Stimulated activated CD8-positive, alpha-beta memory T cell treated with anti-CD3 and anti-CD28 coated beads, Interleukin-4, amount 100 ng/mL, for 48 hours (primary cell): ENCODE measurements at places on chromosomes 7 and 10.

DNA sequence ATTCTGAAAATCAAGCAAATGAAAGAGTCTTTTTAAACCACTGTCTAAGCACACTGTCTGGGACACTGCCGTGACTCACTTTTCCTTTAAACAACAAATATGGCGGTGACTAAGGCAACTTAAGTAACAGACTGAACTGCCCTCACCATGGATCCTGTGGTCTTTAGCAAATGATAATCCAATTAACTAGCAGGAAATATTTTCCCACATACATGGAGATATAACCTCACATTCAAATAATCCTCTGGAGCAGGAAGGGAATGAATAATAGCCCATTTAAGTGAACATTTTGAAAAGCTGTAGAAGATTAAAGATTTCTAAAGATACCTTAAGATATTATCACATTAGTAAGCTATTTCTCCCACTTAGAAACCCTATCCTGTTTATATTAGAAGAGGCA is 40.3 kb upstream of the LRRC17 start:
- DNase-seq: no peak

GRCh38 chr7:29362380-29362779 is 167.8 kb downstream of the CHN2 start:
- DNase-seq: no peak

DNA sequence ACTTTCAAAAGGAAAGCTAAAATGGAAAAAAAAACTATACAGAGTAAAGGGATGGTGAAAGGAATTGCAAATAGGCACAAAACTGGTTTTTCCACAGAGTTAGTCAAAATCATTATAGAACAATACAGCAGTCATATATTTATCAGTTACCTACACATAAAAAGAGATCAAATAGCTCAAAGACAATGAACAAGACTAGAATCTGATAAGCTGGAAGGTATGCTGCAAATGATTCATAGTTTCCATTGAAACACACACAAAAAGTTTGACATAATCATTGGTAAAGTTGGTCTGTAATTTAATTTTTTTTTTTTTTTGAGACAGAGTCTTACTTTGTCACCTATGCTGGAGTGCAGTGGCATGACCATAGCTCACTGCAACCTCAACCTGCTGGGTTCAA is 92.4 kb upstream of the SGCE start:
- no peak for DNase-seq

- no peak for DNase-seq
Measured at GRCh38 chr7:26212921-26213718, 11.6 kb downstream of the CBX3 start.

GRCh38 chr7:92732316-92733036 is 103.9 kb downstream of the CDK6 start:
- no peak for DNase-seq
